ENCODE measurements at places on chromosomes 3 and 15. TPM values are rescaled to one million over a fixed set of nuclear protein-coding genes. Genes with fewer than 3 reads are reported as not detected.

ZMYND10 gene
- total RNA-seq, result not detected

CP gene
- total RNA-seq, result 17.9 TPM

FSD2 gene
- not detected for total RNA-seq

UNC45A gene
- 38.7 TPM for total RNA-seq

MEF2A gene
- total RNA-seq, result 19.2 TPM

ALDH1A3 gene
- total RNA-seq, result 31.9 TPM

Measured in esophagus squamous epithelium (tissue), 5 donors.